ENCODE measurements at places on chromosomes 2 and 18.
A peak's percentile ranks its signal among the peaks of the same experiment; 100 is the strongest.

GRCh38 chr2:224596289-224596688, 11.1 kb upstream of the CUL3 start:
- DNase-seq = no peak

DNA sequence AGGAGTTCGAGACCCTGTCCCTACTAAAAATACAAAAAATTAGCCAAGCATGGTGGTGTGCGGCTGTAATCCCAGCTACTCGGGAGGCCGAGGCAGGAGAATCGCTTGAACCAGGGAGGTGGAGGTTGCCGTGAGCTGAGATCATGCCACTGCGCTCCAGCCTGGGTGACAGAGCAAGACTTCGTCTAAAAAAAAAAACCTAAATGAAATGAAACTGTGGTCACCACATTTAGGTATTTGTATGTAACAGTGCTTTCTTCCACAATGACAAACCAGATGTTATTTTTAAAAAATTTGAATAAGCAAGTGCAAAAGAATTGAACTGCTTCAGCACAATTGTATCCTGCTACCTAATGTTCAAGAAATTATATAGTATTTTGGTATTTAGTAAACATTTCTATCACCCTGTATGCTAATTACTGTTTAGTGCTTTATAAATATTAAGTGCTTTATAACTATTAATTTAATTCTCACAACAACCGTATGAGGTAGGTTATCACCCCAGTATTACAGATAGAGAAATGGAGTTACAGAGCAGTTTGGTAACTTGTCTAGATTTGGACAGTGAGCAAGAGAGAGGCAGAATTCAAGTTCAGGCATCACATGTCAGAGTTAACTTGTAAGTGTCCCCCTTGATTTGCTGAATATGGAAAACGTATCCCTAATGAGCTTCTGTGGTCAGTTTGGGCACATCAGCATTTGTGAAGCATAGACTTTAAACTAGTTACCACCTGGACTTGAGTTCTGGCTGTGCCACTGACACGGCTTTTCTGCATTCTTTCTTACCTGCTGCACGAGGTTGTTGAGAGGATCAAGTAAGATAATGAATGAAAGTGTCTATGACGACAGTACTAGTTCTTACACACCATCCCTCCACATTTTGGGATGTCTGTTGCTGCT, 14.4 kb downstream of the PHLPP1 start:
- DNase-seq = no peak

DNA sequence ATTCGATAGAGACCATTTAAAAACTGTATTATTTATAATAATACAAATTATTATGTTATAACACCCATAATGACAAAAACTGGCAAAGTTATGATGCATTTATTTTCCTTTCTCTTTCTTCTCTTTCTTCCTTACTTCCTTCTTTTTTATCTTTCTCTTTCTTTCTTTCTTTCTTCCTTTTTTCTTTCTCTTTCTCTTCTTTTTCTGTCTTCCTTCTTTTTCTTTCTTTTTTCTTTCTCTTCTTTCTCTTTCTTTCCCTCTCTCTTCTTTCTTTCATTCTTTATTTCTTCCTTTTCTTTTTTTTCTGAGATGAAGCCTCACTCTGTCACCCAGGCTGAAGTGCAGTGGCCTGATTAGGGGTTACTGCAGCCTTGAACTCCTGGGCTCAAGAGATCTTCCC, 27.5 kb upstream of the ZNF516 start:
- DNase-seq = no peak

DNA sequence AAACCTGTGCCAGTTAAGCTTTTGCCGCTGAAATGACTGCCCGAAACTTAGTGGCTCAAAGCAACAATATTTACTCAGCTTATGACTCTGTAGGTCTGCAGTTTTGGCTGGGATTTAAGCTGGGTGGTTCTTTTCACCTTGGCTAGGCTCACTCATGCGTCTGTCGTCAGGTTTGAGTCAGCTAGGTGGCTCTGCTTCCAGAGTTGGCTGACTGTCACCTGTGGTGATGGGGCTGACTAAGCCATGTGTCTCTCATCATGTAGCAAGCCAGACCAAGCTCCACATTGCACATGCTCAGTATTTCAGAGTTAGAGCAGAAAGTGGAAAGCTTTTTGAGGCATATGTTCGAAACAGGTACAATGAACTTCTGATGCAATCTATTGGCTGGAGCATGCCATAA, 354.8 kb downstream of the MEIS1 start:
- DNase-seq = no peak

GRCh38 chr2:188751816-188752215, 222.4 kb upstream of the COL3A1 start:
- DNase-seq = no peak

DNA sequence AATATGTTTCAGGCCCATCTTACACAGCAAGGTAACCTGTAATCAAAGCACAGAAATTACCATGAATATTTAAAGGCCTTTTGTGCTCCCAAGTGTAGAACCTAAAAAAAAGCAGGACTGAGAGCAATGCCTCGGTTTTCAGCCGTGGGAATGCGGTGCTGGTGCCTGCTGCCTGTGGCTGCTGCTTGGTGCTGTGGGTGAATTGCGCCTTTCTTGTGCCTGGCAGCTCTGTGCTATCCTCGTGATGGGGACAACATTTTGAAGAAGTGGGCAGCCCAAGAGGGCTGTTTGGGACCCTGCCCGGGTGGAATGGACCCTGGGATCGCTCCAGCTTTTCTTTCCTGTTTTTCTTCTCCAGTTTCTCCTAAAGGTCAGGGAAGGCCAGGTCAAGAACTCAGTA, 91.2 kb downstream of the ASAP2 start:
- no peak for DNase-seq

- no peak for DNase-seq
These were observed 33.2 kb downstream of the HS6ST1 start for GRCh38 chr2:128285329-128285931.

GRCh38 chr2:54557601-54558187, 101.6 kb downstream of the SPTBN1 start:
- peak; percentile 76 for DNase-seq

GRCh38 chr2:10476723-10477442, 28.8 kb upstream of the ODC1 start:
- no peak for DNase-seq

DNA sequence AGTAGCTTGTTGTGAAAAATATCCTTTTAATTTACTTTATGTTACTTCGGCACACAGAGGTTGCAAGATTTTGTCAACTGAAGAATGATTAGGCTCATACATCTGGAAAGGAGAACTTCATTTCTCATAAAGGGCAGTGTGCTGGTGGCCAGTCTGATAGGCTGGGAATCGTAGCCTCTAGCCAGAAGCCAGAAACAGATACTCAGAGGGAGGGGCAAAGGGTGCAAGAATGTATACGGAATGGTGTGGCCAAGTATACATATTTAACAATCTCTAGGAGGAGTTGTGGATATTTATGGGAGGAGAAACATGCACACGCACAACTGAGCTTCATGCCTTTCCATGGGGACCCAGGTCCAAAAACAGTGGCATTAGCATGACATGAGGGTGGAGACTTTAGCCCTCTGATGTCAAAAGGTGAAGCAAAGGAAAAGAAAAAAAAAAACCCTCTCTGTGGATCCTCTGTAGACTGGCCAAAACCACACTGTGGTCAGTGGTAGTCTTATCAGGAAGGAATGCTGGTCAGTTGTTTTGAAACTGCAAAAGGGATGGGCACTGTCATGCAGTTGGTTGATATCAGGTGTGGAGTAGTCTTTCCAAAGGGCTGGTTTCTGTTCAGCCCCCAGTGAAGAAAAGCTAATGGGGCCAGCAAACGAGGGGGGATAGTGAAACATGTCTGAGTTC, 34.9 kb upstream of the APCDD1 start:
- DNase-seq = no peak

DNA sequence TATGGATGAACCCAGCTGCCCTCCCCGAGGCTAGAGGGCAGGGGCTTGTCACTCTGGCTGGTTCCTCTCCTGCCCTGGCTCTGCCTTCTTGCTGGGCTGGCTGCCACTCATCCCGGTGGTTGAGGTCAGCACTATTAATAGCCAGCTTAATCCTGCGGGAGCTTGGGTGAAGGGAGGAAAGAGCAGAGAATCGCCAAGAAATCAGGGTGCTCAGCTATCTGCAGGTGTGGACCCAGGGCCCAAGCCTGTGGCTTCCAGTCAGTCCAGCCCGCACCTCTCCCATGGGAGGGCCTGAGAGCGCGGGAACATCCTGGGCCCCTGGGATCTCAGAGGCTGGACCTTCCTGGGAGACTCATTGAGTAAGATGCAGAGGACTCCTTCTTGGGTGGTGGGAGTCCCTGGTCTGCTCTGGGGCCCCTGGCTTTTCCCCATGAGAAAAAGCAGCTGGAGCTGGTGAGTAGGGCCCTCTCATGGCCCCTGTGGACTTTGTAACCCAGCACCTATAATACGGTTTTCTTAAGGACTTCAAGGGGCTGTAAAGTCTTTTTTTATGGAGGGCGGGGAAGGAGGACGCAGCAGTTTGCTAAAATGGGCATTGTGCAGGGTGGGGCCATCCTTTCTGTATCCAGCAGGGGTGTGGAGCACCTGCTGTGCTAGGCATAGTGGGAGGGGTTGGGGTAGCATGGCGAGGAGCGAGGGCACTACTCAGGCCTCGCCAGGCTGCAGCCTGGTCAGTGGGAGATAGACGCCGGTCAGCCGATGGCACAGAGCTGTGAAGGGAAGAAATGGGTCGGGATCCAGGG, 27.4 kb upstream of the CNNM3 start:
- DNase-seq = no peak

- no peak for DNase-seq
These were observed 81.6 kb upstream of the NFU1 start for GRCh38 chr2:69518841-69519240.

- DNase-seq = no peak
These were observed 69.8 kb downstream of the NFATC1 start for GRCh38 chr18:79465392-79465991.

DNA sequence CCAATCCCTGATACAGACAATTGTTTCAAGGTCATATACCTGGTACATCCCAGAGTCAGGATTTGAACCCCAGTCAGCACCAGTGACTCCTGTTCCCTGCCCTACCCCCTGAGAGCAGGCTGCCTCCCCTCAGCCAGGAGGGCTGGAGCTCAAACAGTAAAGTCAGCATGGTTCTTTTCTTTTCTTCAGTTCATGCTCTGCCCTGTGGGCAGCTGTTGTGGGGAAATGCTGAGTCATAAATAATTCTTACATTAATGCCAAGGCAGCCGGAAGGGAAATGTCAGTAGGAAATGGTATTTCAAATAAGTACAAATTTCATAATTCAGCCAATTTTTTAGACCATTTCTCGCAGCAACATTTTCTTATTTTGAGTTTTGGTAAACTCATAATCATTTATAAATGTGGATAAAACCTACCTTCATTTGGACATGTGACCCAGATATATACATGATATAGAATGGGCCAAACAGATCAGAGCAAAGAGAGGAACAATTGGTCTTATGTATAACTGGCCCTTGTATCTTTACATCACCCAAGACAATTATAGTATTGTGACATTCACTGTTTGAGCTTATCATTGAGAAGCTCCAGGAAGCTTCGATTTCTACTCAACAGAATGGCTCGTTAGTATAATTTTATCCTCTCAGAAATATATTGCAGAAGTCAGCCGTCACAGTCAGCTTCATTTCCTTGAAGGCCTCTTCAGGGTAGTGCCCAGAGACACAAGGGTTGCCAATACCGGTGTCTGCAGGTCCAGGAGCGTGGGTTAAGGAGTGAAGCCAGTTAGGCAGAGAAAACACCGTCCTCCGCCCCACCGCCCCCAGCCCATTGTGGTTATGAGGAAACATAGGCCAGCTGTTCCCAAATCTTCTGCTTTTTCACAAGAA, 28.0 kb upstream of the SCYGR1 start:
- DNase-seq = peak; percentile 81

GRCh38 chr2:185201063-185201462, 537.5 kb upstream of the FSIP2 start:
- DNase-seq = no peak

- peak; percentile 67 for DNase-seq
These were observed 18.3 kb downstream of the DNPEP start for GRCh38 chr2:219369447-219369861.

DNA sequence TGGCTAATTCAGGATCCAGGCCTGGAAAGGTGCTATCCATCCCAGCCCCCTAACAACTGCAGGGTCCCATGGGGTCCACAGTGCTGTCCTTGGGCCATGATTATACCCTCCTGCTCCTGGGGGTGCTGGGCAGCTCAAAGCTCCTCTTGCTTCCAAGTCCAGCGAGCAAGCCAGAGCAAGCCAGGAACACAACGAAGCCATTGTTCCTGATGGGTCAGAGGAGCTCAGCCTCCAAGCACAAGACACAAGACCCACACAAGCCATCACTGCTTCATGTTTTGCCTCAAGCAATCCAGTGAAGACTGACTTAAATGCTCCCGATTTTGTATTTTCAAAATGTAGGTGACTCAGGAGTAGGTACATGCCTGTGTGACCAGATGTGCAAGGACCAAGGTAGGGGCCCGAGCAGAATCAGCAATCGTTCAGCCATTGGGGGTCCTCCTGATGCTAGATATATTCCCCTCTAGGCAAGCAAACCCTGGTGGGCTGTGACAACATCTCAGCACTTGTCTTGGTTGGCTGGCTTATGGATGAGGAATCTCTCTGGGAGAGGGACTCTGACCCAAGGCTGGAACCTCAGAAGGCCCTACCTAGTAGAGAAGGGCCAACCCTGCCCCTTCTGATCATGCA, 90.8 kb downstream of the EPAS1 start:
- DNase-seq = no peak

GRCh38 chr2:142966284-142966683, 88.8 kb downstream of the KYNU start:
- no peak for DNase-seq

- DNase-seq = peak; percentile 95
These were observed 88.3 kb downstream of the SOWAHC start for GRCh38 chr2:109702250-109702985.

- DNase-seq = peak; percentile 49
These were observed 10.2 kb downstream of the TNFAIP6 start for GRCh38 chr2:151367571-151367970.

- DNase-seq = no peak
These were observed 77.9 kb upstream of the ARL5A start for GRCh38 chr2:151905963-151906632.

GRCh38 chr18:944440-944839, 39.8 kb downstream of the ADCYAP1 start:
- DNase-seq = peak; percentile 98

DNA sequence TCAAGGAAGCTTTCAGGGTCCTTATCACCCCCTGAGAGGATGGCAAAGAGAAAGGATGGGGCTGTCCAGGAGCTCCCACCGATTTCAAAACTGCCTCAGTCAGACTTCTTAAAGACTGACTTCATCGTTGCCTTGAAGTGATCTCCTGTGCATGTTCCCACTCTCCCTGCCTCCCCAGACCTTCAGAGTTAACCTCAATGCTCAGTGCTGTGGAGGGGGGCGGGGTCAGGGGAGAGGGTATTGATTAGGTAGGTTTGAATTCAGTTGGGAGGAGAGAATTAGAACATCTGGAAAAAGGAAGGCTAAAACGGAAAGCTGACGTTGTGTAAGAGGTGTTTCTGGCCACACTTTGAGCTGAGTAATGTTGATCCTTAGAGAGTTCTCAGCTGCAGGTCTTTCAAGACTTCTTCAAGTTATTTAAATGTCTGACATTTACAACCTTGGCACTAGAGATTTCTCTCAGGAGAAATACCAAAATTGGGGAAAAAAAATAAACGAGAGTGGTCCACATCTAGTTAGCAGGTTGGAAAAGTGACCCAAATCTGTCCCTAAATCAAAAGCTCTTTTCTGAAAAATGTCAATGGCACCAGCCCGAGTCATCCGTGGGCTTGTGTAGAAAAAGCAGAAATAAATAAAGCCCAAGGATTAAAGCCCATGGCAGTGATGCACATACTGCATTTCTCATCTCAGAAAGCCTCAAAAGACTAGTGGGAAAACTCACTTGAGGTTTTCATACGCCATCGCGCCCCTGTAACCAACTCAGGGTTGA, 134.7 kb upstream of the EPAS1 start:
- no peak for DNase-seq

- no peak for DNase-seq
These were observed 453.2 kb upstream of the PIK3C3 start for GRCh38 chr18:41501848-41502247.
